NCI-H2081 (cell line): ENCODE measurements at places on chromosomes 16 and 17.

DNA sequence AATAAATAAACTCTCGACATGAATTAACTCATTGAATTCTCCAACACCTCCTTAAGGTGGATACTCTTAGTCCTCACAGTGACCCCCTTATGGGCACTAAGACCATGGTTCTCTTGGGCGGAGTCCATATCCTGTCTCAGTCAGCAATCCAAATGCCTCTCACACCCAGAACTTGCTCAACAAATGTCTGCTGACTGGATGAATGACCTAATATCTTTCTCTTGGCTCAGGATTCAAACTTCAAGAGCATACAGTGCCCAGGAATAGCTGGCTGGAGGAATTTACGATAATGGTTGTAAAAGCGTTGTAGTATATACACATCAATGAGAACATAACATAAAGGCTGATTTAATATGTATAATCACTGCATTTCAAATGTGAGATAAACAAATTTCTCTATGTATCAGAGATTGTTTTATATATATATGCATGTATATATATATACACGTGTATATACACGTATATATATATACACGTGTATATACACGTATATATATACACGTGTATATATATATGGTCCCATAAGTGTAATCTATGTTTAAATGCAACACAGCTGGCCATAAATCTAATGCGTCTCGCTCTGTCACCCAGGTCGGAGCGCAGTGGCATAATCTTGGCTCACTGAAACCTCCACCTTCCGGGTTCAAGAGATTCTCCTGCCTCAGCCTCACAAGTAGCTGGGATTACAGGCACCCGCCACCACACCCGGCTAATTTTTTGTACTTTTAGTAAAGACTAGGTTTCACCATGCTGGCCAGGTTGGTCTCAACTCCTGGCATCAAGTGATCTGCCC is 6.5 kb upstream of the UBB start:
- DNase-seq, result no peak

DNA sequence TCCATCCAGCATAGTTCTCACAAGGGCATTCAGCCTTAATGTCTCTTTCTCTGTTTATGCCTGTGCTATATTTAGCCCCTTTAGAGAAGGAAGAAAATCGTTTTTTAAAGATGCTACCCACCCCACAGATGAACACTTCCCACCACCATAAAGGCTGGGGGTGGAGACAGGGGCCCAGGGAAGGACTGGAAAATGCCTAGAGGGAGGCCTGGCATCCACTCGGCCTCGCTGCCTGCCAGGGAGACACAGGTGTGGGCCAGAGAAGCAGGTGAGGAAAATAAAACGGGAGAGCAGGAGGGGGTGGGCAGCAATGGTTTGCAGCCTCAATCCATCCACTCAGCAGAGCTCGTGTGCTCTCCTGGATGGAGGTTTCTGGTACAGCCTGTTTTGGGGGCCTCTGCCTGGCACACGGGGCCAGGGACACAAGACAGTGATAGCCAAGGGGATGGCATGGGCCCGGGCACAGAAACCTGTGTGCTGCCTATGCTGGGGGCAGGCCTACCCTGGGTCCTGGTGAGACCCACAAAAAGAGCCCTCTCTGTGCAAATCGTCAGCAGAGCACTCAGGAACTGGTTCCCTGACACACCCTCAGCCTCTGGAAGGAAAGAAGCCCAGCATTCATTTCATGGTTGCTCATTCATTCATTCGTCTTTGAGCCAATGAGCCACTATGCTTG is 121.4 kb downstream of the C16orf78 start:
- DNase-seq, result no peak

- DNase-seq, result no peak
These were observed 8.2 kb upstream of the SEC14L1 start for GRCh38 chr17:77132411-77133086.

DNA sequence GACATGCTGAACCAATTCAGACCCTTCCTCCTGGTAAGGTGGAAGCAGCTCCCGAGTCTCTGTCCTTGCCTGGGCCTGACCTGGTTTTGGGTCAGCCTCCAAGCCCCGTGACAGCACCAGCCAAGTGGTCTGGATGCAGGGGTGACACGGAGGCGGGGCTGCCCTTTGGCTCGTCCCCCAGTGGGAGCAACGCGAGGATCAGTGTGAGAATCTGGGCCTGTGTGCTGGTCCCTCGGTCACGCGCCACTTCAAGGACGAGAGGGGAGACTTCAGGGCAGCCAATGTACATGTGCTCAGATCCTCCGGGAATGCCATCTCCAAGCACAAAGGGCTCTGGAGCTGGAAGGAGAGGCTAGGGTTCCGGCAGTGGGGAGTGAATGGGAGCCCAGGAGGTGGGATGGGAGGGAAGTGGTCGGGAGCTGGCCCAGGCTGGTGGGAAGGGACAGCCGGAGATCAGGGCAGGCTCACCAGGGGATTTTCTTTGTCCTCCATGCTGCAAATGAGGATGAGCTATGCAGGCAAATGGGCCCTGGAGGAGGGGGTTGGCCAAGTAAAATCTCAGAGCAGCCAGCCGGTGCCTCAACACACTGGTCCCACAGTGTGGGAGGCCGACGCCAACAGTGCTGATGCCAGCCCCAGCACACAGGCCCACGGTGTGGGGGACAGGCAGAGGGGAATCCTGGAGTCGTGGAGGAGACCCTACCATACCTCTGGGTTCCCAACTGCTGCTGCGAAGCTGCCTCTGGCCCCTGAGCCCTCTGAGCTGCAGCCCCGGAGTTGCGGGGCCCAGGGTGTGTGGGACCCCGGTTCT is 4.2 kb upstream of the NDRG4 start:
- DNase-seq, result no peak

GRCh38 chr16:75060723-75061122 is 55.9 kb downstream of the LDHD start:
- DNase-seq, result no peak

DNA sequence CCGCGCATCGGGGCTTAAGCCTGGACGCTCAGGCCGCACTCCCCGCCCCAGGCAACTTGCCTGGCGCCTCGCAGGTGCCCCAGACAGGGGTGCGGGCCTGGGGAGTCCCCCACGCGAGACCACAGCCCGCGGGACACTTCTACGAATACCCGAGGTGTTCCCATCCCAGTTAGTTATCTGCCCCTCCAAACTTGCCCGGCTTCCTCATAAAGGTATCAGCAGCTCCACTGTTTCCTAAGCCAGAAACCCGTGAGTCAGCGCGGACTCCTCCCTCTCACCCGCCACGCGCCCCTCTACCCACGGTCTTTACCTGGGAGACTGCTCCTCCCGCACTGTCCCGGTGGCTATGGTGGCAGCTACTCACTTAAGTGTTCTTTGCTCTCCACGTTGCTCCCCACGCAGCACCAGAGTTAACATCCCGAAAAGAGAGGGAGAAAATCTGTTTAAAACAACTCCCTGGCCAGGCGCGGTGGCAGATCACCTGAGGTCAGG is 1.0 kb upstream of the CREBBP start:
- DNase-seq, result no peak

GRCh38 chr17:76547183-76547641 is 7.4 kb downstream of the PRCD start:
- DNase-seq, result peak; percentile 47

DNA sequence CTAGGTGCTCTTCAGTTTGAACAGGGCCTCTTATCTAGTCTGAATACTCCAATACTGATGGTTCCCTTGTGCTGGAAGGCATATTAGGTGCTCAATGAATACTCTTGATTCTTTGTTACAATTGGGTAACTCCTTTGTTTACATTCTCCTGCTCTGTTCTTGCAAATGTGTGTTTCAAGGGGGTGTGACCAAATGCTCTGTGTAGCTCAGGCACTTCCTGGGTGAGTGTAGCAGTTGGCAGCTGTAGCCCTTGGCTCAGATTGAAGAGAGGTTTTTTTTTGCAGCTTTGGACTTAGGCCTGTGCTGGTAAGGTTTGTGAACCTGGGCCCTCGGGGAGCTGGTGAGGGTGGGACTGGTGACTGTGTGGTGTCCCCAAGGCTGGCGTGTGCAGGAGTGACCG is 20.2 kb downstream of the TBCD start:
- DNase-seq, result no peak

- no peak for DNase-seq
These were observed 662.0 kb downstream of the WWOX start for GRCh38 chr16:78761427-78761826.

GRCh38 chr16:66741169-66741900 is 10.1 kb downstream of the DYNC1LI2 start:
- peak; percentile 9 for DNase-seq

DNA sequence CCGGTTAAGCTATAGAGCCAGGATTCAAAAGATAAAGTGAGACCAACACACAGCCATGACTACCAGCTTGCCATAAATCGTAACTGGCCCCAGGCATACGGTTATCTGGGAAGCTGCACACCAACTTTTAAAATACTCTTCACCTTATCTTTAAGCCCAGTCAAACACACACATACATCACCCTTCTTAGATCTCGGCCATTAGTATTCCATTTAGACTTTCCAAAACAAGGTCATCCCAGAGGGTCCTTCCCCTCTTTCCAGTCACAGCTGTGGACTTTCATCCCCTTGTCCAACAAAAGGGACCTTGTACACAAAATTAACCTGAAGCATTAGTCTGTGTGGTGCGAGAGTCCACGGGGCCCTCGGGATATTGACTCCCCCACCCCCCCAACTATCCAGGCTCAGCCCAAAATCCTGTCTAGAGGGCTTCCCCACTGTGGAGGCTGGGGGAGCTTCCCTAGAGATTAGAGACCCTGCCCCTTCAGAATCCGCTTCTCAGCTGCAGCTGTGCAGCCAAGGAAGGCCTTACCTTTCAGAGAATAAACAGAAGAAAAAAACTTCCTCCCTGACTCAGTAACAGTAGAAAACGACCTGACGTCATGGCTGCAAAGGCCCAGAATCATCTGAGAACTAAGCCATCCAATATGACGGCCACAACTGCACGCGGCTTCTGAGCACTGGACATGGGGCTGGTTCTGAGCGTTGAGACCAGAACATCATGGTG is 9.9 kb downstream of the ZFHX3 start:
- DNase-seq, result no peak

GRCh38 chr16:70483426-70483825 is 29.0 kb downstream of the FCSK start:
- no peak for DNase-seq

- DNase-seq, result no peak
These were observed 13.4 kb downstream of the PDZD9 start for GRCh38 chr16:21987498-21987897.

DNA sequence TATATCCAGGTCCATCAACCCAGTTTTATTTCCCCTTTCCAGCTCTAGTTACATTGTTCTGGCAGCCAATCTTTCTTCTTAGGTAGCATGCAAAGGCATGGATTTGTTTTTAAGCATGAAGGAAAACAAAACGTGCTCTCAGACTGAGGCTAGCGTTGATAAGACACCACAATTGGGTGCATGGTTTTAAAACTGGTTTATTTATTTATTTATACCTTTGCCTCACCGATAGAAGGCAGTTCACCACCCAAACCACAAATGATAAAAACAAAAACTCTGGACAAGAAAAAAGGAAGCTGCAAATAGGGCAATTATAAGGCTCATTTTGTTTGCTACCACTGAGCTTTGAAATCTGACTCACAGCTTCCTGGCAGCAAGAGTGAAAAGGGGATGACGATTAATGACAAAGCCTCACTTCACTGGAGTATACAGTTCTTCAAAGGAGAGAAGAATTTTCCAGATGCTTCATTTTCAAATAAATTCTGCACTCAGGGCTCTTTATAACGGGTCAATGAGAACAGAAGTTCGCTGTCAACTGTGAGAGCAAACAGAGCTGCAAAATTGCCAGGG is 278.4 kb upstream of the IRX5 start:
- DNase-seq, result no peak

DNA sequence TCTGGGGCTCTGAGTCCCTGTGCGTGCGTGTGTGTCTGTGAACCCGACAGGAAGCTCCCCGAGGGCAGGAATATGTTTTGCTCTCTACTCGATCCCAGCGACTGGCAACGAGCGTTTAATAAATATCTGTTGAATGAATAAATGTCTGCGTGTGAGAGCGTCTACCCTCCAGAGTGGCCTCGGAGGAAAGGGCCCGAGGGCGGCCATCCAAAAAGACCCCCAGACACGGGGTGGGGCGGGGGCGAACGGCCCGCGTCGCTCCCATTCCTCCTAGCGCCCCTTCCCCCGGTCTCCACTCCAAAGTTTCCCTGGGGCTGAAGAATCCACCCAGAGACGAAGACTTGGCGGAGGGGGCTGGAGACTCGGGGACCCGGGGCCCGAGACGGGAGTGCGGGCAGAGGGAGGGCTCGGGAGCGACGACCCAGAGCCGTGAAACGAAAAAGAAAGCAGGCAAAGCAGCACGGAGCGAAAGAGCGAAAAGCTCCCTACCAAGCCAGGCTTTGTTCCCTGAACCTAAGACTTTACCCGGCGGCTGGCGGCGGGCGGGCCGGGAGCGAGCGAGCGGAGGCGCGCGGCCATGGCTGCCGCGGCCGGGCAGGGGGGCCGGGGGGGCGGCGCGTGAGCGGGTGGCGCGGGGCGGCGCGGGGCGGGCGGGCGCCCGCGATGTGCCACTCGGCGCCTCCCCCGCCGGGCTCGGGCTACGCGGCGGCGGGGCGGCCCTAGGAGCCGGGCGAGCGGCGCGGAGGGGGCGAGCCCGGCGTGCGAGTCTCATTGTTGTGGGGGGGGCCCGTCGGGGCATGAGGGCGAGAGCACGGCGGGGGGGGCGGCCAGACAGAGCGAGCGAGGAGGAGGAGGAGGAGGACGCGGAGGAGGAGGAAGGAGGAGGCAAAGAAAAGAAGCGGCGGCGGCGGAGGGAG is at the start of gene MLLT6:
MLLT6 (plus strand) TSS at position 668 of the 917 bp plus-strand sequence. CDS start 360 bp downstream, outside the sequence.
- peak; percentile 85 for DNase-seq
